ENCODE measurements at places on chromosomes 6 and 20.

- peak; percentile 21 for DNase-seq
Measured at GRCh38 chr6:35757456-35758123, 18.8 kb upstream of the CLPSL2 start.

DNA sequence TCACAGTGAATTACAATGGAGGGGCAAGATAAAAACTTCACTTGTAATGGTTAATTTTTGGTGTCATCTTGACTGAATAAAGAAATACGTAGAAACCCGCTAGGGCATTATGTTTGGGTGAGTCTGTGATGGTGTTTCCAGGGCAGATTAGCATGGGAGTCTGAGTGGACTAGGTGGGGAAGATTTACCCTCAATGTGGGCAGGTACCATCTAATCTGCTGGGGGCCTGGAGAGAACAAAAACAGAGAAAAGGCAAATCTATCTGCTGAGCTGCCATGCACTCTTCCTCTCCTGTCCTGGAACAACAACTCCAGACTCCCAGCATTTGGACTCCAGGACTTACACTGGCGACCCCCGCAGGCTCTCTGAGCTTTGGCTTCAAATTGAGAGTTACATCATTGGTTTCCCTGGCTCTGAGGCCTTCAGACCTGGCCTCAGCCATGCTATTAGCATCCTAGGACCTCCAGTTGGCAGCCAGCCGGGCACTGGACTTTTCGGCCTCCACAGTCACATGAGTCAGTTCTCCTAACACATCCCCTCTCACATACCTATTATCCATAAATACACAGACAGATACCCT is 19.7 kb downstream of the NINL start:
- no peak for DNase-seq

GRCh38 chr6:37020381-37020780 is 14.9 kb downstream of the FGD2 start:
- DNase-seq: no peak

- DNase-seq: no peak
Measured at GRCh38 chr20:12591949-12592470, 416.8 kb upstream of the SPTLC3 start.

DNA sequence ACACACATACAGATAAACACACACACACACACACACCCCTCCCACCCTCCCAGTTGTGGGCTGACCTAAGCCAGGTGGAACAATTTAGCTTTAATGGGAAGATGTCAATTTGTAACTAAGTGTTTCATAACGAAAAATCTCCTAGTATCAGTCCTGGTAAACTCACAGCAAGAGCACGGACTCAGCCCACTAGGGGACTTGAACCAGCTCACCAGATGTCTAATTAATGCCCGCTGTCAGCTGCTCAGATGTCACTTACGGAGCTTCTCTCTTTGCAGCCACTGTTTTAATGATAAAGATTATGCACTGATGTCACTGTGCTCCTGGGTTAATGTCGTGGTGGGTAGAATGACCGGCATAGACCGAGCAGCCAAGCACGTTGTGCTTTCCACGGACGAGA is 116.6 kb upstream of the INSM1 start:
- no peak for DNase-seq

- DNase-seq: no peak
Measured at GRCh38 chr6:22766979-22767378, 197.6 kb downstream of the HDGFL1 start.

- DNase-seq: no peak
Measured at GRCh38 chr6:89500611-89501010, 67.7 kb downstream of the ANKRD6 start.

DNA sequence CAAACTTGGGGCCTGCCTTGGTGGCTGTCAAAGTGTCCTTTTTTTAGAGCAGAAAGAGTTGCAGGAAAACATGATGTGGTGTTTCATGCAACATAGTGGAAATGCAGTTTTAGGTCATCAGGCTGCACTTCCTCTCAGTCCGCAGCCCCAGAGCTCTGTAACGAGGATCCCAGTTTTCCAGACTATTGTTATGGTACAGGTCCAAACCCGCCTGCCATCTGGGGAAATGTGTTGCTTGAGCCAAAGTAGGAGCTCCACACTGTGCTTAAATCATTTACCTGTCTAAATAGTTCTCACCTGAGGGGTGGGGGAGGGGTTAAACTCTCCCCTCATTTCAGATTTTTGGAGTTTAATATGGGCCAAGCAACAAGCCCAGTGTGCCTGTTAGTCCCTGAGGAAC is 59.8 kb downstream of the GOPC start:
- DNase-seq: no peak
